Placental epithelial cell (primary cell): ENCODE measurements at places on chromosomes 2 and 18. TPM values are rescaled to one million over a fixed set of nuclear protein-coding genes. Genes with fewer than 3 reads are reported as not detected.

The FOXI3 gene
- total RNA-seq: not detected in 2 replicates

The NEMP2 gene
- total RNA-seq: 5.4 and 6.7 TPM in 2 replicates

The FOXD4L1 gene
- total RNA-seq: under 0.01 TPM in 1 of 2 replicates, not detected in the other

The CCDC85A gene
- 1.1 and 2.0 TPM in 2 replicates for total RNA-seq

The KCNG3 gene
- total RNA-seq: not detected in 2 replicates

The SETBP1 gene
- 18.5 and 24.9 TPM in 2 replicates for total RNA-seq

The NEURL3 gene
- not detected in 2 replicates for total RNA-seq

The SERPINB3 gene
- not detected in 2 replicates for total RNA-seq
